ENCODE measurements at places on chromosomes 6 and 20. TPM values are rescaled to one million over a fixed set of nuclear protein-coding genes. Genes with fewer than 3 reads are reported as not detected.

- H3K4me3 ChIP-seq, result no peak overlapping the region
- H3K27me3 ChIP-seq, result peaks cover 26% of the 10 kb centered on the region
- H3K4me1 ChIP-seq, result no peaks in the 10 kb centered on the region
- no peak for DNase-seq
- H3K27ac ChIP-seq, result no peak overlapping the region
Measured at GRCh38 chr6:46605091-46605797, 47.4 kb downstream of the CYP39A1 start.

GRCh38 chr6:84728602-84729001 lies 35.8 kb downstream of the TBX18 start:
- H3K27ac ChIP-seq, result no peak overlapping the region
- H3K27me3 ChIP-seq, result no peaks in the 10 kb centered on the region

DNA sequence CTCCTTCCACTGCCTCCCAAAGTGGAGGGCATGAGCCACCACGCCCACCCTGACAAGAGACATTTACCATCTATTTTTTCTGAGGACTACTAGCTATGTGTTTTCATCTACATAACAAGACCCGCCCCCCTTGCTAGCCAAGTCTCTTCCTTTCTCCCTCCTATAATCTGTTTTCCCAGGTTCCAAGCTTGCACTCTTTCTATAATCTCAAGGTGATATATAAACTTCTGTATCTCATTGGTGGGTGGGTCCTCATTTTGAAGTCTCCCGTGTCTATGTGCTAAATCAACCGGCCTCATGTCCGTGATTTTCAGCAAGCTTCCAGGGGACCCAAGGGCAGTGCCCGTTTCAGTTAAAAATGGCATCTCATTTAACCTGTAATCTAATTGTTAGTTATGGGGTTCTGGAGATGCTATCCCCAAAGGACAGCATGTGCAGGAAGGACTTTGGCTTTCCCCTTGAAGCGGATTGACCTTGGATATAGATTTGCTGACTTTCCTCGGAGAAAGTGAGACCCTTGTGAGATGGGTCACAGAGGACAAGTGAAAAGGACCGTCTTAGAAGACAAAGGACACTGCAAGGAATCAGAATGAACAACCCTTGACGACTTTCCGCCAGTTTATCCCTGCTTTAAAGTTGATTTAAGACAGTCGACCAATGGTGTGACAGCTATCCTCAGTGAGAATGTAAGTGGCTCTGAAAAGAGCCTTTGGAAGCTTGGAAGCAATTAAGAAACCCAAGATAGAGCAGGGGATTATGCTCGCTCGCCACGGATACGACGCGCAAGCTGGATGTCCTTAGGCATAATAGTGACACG lies 22.4 kb downstream of the OR2B2 start:
- peak overlapping the region; percentile 87 for H3K27ac ChIP-seq
- peaks cover 9% of the 10 kb centered on the region for H3K27me3 ChIP-seq
- DNase-seq, result peak; percentile 14
- peak overlapping the region; percentile 73 for H3K4me3 ChIP-seq

The PPIL4 gene
- 27.5 TPM for total RNA-seq

DNA sequence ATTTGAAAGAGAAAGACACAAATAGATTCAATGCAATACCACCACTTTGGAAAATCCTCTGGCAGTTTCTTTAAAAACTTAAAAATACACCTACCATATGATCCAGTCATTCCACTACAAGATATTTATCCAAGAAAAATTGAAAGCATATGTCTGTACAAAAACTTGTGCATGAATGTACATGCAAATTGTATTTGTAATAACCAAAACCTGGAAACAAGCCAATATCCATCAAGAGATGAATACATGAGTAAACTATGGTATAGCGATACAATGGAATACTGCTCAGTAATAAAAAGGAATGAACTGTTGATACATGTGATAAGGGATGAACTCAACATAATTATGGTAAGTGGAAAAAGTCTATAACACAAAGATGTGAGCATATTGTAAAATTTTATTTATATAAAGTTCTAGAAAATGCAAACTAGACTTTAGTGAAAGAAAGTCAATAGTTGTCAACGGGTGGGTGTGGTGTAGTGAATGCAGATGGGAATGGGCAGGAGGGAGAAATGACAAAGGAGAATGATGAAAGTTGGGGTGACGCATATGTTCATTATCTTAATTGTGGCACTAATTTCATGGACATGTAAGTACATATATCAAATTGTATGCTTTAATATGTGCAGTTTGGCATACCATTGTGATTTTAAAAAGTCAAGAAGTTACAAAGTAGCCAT lies 347.5 kb downstream of the SAMD5 start:
- no peak for DNase-seq
- H3K4me3 ChIP-seq, result no peak overlapping the region
- H3K27ac ChIP-seq, result no peak overlapping the region
- H3K4me1 ChIP-seq, result no peaks in the 10 kb centered on the region
- H3K27me3 ChIP-seq, result no peaks in the 10 kb centered on the region
- no peaks in the 10 kb centered on the region for H3K36me3 ChIP-seq
